ENCODE measurements at places on chromosomes 3 and 15.

- DNase-seq, result no peak
Measured at GRCh38 chr3:58356054-58356453, 23.4 kb downstream of the PXK start.

GRCh38 chr3:176968631-176969030 lies 228.7 kb downstream of the TBL1XR1 start:
- DNase-seq, result no peak

DNA sequence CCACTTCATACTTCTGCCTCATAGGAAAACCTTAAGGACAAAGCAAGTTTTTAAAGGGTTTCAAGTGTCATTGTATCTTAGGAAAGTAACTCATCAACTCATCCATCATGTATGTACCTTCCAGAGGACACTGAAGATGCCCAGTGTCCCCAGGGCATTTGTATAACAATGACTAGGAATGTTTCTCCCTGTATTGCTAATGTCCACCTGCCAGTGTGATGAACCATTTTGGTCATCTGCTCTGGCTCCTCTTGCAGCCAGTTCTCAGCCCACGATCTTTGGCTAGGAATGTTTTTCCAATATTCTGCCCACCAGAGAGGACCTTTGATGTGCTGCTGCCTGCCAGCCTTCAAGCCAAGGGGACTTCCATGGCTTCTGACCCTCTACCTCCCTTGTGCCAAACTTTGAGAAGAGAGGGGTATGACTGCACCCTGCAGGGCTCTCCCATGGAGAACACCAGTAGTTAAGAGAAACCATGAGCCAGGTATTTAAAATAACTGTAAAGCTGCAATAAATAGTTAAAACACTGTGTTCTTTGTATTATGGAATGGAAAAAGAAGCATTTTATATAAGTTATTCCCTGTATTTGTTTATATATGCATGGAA lies 11.4 kb downstream of the LMOD3 start:
- DNase-seq, result no peak

- no peak for DNase-seq
Measured at GRCh38 chr15:74584779-74585178, 30.9 kb upstream of the CLK3 start.

- no peak for DNase-seq
Measured at GRCh38 chr3:61333192-61333961, 82.1 kb upstream of the FHIT start.

GRCh38 chr3:146598535-146598934 lies 6.6 kb downstream of the PLSCR5 start:
- DNase-seq, result no peak

GRCh38 chr15:78791357-78791756 lies 19.9 kb downstream of the ADAMTS7 start:
- no peak for DNase-seq

DNA sequence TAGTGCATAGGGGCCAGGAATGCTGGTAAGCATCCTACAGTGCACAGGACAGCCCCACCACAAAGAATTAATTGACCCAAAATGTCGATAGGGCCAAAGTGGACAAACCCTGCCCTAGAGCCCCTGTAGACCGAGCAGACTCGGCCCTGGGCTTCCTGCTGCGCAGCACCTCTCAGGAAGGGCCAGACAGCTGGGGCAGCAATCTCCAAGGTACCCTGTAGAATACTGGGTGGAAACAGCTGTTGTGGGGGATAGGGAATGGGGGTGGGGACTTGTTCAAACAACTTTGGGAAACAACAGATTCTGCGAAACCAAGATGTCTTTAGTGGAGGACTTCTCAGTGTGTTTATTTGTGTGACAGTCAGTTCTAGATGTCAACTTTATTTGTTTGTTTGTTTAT lies 67.1 kb downstream of the MRPL46 start:
- DNase-seq, result no peak

DNA sequence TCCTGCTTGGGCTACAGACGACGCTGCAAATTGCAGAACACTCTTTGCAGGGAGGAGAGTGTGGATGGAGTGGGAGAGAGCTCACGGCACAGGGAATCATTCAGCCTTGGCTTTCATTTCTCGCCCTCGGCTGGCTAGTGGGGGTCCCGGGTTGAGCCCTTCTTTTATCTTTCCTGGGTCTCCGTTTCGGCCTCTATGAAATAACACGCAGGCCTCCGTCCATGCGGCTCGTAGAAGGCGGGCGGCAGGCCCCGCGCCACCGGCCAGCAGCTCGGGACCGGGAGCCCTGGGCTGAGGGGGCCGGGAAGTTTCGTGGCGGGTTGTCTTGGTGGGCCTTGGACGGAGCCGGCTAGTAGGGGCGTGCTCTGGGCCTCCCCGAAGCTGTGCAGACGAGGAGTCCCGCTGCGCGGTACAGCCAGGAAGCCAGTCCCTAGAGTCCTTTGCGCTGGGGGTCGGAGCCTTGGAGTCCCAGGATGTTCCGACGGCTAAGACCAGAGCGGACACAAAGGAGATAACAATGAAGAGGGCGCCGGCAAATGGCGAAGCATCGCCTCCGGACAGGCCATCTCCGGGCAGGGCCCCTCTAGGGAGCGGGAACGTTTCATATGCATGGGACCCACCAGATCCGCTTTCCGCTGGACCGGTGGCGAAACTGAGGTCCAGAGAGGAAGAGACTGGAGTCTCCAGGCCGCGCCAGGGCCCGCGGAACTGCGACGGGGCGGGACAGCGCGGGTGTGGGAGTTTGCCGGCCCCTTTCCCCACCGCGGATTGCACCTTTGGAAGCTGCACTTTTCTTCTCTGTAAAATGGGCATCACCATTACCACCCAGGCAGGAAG lies 4.3 kb downstream of the RNU6-1 start:
- no peak for DNase-seq

DNA sequence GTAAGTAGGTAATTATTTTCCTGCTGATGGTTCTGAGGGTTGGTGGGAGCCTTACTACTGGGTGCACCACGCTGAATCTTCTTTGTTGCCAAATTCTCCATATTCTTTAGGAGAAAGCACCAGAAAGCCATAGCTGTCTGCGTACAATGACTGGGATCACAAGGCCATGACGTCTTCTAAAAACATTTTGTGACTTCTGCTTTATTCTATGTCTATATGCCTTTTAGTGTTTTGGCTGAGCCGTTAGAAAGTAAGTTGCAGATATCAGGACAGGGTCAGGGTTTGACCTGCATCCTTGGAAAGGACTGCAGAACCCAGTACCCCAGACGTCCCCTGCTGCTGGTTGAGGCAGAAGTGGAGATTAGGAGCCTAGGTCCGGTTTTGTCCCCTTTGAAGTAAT lies 95.6 kb downstream of the DNASE1L3 start:
- no peak for DNase-seq

GRCh38 chr3:5080779-5081550 lies 41.1 kb upstream of the ARL8B start:
- no peak for DNase-seq

GRCh38 chr3:11641316-11641682 lies 2.4 kb downstream of the VGLL4 start:
- DNase-seq, result no peak

DNA sequence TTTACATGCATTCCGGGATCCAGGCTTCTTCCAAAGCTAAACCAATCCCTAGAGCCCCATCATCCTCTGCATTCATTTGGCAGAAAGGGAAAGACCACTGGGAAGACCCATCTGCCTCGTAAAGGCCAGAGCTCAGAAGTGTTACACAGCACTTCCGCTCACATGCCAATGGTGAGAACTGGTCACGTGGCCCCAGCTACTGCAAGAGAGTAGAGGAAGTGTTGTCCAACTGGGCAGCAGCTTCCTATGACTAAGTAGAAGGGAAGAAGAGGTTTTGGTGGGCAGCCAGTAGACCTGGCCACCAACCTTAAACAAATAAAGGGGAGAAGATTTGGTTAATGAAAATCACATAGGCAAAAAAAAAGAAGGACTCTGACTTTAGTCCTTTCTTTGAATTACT lies 74.4 kb upstream of the PPP2R3A start:
- peak; percentile 7 for DNase-seq

- no peak for DNase-seq
Measured at GRCh38 chr15:67300266-67301025, 45.9 kb downstream of the IQCH start.

GRCh38 chr15:49163678-49164077 lies 6.4 kb upstream of the GALK2 start:
- DNase-seq, result no peak
